ENCODE measurements at places on chromosomes 1 and 21.

DNA sequence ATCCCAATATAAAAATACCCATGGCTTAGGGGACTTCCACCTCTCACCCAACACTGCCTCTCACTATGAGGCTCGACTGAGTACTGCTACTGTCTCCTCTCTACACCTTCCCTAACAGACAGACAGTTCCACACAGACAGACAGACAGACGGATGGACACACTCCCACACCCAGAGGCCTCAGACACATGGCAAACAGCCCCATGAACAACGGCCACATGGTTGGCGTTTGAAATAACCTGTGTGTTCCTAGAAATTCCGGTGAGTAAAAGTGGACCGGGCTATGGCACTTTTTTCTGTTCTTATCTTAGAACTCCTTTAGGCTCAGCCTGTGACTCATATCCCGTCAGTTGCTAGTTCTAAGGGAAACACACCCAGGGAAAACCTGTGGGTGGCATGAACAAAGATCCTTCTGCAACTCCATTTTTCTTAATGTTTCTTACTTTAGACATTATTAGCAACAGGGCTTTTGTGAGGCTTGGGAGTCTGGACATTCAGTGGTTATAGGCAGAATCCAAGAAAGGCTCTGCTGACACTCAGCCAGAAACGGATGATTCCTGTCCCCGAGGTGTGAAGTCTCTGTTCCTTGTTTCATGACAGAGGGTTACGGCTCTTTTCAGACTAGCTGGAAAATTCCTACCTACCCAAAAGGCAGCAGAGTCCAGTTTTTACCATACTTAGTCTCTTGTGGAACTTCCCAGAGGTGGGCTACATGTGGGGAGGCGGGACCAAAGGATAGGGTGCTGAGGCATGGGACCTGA, 90.5 kb upstream of the TLR5 start:
- DNase-seq = no peak

- no peak for DNase-seq
Measured at GRCh38 chr1:205286335-205286950, 35.1 kb downstream of the NUAK2 start.

GRCh38 chr1:45394342-45394741, 54.1 kb upstream of the MUTYH start:
- no peak for DNase-seq

- no peak for DNase-seq
Measured at GRCh38 chr1:109877317-109877771, 33.3 kb upstream of the CSF1 start.

- no peak for DNase-seq
Measured at GRCh38 chr1:12153181-12153785, 13.5 kb upstream of the TNFRSF1B start.

DNA sequence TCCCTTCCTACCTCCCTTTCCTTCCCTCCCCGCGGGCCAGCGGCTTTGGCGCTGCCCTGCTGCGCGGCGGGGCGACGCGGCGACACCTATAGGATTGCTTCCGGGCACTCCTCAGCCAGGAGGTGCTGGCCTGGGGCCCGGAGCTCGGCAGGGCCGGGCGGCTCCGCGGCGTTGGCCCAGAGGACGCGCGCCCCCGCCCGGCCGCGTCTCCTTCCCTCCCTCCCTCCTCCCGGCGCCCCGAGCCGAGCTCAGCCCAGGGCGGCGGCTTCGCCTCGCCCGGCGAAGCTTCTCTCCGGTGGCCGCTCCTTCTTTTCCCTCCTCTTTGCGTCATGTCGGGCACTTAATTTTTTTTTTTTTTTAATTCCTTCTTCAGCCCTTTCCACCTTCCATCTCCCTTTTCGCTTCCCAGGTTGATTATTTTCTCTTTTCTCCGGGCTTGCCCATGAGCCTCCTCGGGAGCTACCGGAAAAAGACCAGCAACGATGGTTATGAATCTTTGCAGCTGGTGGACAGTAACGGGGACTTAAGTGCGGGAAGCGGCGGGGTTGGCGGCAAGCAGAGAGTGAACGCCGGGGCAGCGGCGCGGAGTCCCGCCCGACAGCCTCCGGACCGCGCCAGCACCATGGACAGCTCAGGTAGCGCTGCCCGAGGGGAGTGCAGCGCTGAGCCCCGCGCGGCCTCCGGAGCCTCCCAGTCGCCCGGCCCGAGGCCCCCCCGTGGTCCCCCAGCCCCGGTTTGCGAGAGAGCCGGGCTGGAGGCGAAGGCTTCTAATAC, at the start of gene DNAJC6:
Gene DNAJC6, plus strand, starts transcription at position 240 of the 774 bp plus-strand sequence. Its CDS starts 203 bp downstream, at position 443.
- DNase-seq = no peak
